ENCODE measurements at places on chromosomes 13 and 19.

DNA sequence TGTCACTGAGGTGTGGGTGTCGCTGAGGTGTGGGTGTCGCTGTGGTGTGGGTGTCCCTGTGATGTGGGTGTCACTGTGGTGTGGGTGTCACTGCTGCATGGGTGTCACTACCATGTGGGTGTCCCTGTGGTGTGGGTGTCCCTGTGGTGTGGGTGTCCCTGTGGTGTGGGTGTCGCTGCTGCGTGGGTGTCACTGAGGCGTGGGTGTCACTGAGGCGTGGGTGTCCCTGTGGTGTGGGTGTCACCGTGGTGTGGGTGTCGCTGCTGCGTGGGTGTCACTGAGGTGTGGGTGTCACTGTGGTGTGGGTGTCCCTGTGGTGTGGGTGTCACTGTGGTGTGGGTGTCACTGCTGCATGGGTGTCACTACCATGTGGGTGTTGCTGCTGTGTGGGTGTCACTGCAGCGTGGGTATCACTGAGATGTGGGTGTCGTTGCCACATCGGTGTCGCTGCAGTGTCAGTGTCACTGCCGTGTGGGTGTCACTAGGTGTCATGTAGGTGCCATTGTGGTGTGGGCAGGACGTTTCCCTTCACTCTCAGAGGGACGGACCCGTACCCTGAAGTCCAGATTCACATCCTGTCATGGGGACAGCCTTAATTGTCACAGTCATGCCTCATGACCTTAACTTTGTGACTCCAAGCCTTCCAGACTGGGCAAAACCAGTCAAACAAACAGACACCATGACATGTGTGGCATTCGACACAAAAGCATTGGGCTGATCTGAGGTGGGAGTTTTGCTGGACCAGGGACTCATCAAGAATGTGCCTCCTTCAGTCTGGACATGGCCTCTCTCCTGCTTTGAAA lies 12.7 kb upstream of the GAS6 start:
- DNase-seq, result no peak

GRCh38 chr19:47176071-47176626 lies 45.5 kb downstream of the SAE1 start:
- no peak for DNase-seq

- no peak for DNase-seq
Measured at GRCh38 chr13:63287926-63288325, 1872.3 kb upstream of the PCDH20 start.

- no peak for DNase-seq
Measured at GRCh38 chr13:91904005-91904404, 505.6 kb downstream of the GPC5 start.

- DNase-seq, result no peak
Measured at GRCh38 chr19:29488316-29488715, 37.5 kb upstream of the VSTM2B start.

GRCh38 chr19:14770136-14770535 lies 8.2 kb downstream of the ADGRE2 start:
- no peak for DNase-seq

- no peak for DNase-seq
Measured at GRCh38 chr13:27120811-27121210, 50.8 kb downstream of the USP12 start.

GRCh38 chr19:47994209-47994802 lies at the start of gene ELSPBP1:
TSS of gene ELSPBP1 (plus strand) at chr19:47994632. CDS start at chr19:48008668, 14,036 bp downstream.
- no peak for DNase-seq

DNA sequence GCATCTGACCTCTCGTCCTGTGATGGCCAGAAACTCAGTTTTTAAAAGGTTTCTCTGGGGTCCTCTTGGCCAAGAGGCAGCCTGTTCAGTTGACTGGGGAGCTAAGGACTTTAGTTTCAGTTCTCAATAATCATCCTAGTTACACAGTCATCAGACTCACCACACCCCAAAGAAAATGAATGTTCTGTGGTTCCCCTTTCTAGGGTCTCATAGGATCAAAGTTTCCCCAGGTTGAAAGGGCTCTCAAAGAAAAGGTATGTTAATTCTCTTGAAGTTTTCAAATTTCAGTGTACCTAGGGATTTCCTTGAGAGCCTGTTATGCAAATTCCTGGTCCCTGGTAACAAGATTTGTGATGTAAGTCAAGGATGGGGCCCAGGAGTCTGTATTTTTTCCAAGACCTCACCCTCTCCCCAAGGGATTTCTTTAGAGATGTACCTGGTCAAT lies 94.9 kb downstream of the FAM216B start:
- DNase-seq, result no peak

GRCh38 chr13:44230071-44230470 lies 143.6 kb upstream of the SERP2 start:
- DNase-seq, result no peak

DNA sequence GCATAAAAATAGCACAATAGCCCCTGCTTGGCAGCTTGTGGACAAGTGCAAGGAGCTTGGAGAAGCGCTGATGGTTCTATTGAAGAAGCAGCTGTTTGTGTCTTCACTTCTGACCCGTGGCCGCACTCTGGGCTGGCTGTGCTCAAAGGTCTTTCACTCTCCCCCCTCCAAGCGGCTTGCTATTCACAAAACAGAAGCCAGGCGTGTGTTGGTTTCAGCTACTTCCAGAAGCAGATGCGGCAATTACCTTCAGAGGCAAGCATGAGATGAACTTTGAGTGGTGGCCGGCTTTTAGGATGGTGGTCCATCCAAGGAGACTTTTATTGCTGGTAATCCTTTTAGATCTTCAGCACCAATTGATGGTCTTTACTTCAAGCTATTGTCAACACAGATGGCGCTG lies 188.5 kb upstream of the ARGLU1 start:
- DNase-seq, result no peak

- no peak for DNase-seq
Measured at GRCh38 chr13:74336546-74336945, 202.3 kb upstream of the KLF12 start.

DNA sequence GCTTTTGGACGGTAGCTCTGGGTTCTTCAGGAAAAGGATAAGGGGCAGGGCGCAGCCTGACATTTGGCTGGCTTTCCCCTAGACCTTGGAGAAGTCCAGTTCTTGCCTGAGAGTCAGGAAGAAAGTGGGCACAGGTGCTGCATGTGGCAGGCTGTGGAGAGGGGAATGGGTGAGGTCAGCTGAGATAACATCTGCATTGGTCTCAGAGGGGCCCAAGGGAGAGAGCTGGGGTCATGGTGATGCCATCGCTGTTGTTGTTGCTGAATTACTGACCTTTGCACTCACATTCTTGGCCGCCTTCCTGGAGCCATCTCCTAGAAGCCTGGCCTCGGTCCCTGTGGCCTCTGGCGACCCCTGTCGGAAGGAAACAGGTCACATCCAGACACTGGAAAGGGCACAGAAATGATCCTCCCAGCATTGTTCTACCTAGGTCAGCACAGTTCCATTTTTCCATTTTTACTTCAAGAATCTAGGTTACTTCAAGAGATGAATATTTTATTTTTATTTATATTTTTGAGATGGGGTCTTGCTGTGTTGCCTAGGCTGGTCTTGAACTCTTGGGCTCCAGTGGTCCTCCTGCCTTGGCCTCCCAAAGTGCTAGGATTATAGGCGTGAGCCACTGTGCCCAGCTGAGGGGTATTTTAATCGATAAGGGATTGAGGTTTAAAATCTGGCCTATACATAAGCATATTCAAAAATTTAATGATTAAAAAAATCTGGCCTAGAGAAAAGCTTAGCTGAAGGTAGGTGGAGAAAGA lies 6.5 kb upstream of the LIPE start:
- peak; percentile 39 for DNase-seq

GRCh38 chr13:101434486-101434885 lies 18.0 kb upstream of the ITGBL1 start:
- DNase-seq, result no peak

- peak; percentile 24 for DNase-seq
Measured at GRCh38 chr19:1408300-1409203, 1.2 kb downstream of the DAZAP1 start.

- DNase-seq, result no peak
Measured at GRCh38 chr13:35703061-35703460, 226.6 kb upstream of the MAB21L1 start.

- DNase-seq, result no peak
Measured at GRCh38 chr19:30513082-30513411, 140.9 kb downstream of the ZNF536 start.

GRCh38 chr19:10812902-10813404 lies 23.1 kb downstream of the TMED1 start:
- DNase-seq, result no peak

- DNase-seq, result no peak
Measured at GRCh38 chr13:28671126-28671792, 12.3 kb downstream of the POMP start.

- DNase-seq, result no peak
Measured at GRCh38 chr19:9627856-9628255, 6.8 kb upstream of the ZNF561 start.

- no peak for DNase-seq
Measured at GRCh38 chr13:26071691-26072090, 19.9 kb upstream of the SHISA2 start.

GRCh38 chr19:12872941-12873890 lies 8.0 kb downstream of the DNASE2 start:
- DNase-seq, result no peak

DNA sequence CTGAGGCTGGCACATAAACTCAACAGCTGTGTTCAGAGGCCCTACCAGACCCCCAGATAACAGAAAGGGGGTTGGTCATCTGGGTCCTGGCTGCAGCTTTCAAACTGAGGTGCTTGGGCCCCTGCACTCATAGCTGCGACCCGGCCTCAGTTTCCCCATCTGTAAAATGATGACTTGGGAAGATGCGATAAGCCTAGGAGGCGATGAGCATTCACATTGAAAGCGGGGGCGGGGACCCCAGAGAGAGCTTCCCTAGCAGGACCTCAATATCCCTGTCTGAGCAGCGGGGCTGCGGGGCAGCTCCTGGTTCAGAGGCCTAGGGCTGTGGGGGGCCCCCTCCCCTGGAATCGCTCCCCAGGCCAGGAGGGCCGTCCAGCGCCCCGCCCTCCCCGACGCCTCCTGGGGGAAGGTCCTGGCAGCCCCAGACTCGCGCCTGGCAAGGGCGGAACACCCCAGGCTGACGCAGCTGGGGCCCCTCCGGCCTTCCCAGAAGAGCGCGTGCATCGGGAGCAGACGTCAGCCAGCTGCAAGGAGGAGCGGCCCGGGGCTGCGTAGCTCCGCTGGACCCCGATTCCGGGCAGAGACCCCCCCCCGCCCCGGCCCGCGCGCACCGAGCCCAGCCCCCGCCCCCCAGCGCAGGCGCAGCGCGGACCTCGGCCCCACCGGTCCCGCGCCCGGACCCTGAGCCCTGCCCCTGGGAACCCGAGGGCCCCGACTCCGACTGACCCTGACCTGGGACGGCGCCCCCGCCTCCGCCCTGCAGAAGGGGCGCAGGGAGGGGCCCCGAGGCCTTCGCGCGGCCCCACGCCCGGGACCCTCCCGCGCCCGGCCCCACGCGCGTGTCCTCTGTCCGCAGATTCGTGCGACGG lies 3.5 kb downstream of the FSTL3 start:
- DNase-seq, result no peak

DNA sequence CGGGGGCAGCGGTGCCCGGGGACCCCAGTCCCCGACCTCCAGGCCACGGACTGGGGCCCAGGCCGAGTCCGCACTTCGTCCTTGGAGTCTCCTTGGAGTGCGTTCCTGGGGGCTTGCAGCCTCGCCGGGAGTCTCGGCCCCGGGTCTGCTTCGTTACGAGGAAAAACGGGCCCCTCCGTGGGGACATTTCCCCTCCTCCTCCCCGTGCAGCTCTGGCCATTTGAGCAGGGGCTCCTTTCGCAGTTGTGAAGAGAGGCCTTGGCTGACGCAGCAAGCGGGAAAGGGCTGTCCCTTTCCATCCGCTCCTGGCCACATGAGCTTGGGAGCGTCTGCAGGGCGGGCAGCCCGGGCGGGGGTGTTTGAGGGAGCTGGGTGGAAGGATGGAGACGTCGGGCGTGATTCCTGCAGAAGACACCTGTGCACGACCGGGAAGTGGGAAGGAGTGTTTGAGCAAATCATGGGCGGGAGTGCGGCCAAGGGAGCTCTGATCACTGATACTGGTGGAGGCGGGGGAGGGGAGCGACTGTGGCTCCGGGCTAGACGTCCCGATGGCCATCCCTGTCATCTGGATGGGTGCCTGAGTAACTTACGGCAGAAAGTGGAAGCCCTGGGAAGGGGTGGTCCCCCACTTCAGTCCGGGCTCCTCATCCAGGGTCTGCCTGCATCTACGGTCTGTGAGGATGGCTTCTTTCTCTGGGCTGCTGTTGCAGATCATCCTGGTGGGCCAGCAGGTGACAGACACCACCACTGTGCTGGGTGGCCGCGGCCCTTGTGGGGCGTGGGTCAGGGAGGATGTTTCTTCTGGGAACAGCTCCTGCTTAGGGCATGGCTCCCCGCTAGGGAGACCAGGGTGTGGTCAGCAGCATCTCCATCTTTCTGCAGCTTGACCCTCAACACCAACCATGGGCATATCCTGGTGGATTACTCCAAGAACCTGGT lies 736 bp downstream of the GPI start:
- DNase-seq, result no peak

DNA sequence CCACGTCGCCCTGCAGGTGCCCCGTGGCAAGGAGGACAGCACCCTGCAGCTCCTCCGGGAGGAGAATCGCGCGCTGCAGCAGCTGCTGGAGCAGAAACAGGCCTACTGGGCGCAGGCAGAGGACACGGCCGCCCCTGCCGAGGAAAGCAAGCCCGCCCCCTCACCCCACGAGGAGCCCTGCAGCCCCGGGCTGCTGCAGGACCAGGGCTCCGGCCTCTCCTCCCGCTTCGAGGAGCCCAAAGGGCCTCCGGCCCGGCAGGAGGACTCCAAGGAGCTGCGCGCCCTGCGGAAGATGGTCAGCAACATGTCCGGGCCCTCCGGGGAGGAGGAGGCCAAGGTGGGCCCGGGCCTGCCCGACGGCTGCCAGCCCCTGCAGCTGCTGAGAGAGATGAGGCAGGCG lies 11.6 kb downstream of the CBY2 start:
- no peak for DNase-seq

Data from stimulated activated CD8-positive, alpha-beta memory T cell treated with anti-CD3 and anti-CD28 coated beads, Interleukin-7, amount 100 ng/mL, for 1 hour (primary cell).